Activated CD4-positive, alpha-beta T cell treated with anti-CD3 and anti-CD28 coated beads for 24 hours (primary cell): ENCODE measurements at places on chromosomes 5 and 9.

DNA sequence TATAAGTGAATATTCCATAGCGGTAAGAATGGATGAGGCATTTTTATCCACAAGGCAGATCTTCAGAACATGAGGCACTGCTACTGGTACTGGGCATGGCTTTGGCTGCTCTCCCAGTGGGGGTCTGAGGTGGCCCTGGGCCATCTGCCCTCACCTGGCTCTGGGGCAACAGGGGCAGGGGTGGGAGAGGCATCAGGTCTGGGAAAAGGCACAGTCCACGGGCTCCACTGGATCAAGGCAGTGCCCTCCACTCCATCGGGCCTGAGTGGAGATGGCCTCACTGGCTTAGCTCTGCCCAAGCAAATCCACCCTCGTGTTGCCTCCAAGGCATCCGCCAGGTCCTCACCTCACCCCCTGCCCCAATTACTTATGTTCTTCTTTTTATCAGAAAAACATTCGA lies 10.9 kb upstream of the NKD2 start:
- no peak for DNase-seq

- no peak for DNase-seq
These were observed 12.7 kb downstream of the DUSP1 start for GRCh38 chr5:172758077-172758833.

- no peak for DNase-seq
These were observed 22.8 kb downstream of the C9orf57 start for GRCh38 chr9:72037571-72037970.

- no peak for DNase-seq
These were observed 398.1 kb downstream of the EBF1 start for GRCh38 chr5:158701406-158702177.

- DNase-seq = no peak
These were observed 30.7 kb downstream of the ACOT12 start for GRCh38 chr5:81363093-81363871.

DNA sequence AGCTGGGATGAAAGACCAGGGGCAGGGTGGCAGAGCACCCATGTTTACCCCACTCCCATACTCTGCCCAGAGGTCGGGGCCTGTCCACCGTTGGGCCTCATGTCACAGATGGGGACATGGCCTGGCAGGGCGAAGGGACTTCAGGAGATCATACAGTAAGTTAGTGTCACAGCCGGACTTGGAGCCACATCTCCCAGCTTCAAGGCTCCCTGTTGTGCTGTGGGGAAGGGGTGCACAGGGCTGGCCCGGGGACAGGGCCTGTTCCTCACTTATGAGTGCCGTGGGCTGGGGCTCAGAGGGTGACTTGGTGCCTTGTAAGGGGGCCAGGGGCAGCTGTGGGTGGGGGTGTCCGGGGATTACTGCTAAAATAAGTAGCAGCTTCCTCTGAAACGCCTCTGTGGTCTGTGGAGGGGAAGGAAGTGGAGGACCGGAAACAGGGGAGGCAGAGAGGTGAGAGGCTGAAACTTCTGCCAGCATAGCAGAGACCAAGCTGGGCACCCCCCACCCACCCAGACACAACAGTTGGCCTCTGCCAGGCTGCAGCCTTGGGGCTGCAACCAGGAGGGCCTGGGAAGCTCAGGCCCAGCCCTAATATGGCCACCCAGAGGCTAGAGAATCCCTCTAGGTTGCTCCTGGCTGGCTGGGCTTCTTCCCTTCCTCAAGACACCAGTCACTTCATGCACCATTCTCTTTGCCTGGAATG lies 41.1 kb upstream of the NEK6 start:
- DNase-seq = peak; percentile 37

- no peak for DNase-seq
These were observed 106.7 kb downstream of the PCSK5 start for GRCh38 chr9:75997206-75997605.

GRCh38 chr9:28747351-28747985 lies 1174.2 kb upstream of the C9orf72 start:
- DNase-seq = no peak
